ENCODE measurements at places on chromosomes 1 and 21.

- no peak for DNase-seq
Observed at GRCh38 chr1:192866241-192866868, 57.5 kb downstream of the RGS2 start.

GRCh38 chr1:79322511-79323027 lies 316.0 kb upstream of the ADGRL4 start:
- no peak for DNase-seq

GRCh38 chr1:205495237-205495823 lies 9.1 kb upstream of the CDK18 start:
- no peak for DNase-seq

DNA sequence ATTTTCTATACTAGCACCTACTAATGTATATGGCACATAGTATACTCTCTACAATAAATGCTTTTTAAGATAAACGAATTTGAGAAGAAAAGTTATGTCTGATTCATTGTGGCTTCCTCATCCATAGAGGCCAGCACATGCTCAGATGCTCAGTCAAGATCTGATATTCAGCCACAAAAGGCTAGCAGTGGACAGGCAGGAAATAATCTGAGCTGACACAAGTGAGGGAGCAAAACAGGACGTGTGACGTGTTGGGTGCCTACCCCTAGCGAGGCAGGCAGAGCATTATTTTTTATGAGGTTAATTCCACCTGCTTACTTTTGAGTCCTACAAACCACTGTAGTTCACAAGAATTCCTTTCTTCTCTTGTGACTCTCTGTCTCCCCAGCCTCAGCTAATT lies 550.9 kb downstream of the SMYD3 start:
- DNase-seq = no peak

- DNase-seq = no peak
Observed at GRCh38 chr21:41011951-41012366, 156.0 kb upstream of the BACE2 start.

- DNase-seq = no peak
Observed at GRCh38 chr1:29331309-29331708, 95.0 kb downstream of the PTPRU start.

- no peak for DNase-seq
Observed at GRCh38 chr1:169724168-169724567, 9.7 kb downstream of the SELE start.

GRCh38 chr1:24762133-24762676 lies 17.0 kb downstream of the CLIC4 start:
- no peak for DNase-seq

GRCh38 chr21:36347278-36347961 lies 27.4 kb downstream of the MORC3 start:
- DNase-seq = no peak

DNA sequence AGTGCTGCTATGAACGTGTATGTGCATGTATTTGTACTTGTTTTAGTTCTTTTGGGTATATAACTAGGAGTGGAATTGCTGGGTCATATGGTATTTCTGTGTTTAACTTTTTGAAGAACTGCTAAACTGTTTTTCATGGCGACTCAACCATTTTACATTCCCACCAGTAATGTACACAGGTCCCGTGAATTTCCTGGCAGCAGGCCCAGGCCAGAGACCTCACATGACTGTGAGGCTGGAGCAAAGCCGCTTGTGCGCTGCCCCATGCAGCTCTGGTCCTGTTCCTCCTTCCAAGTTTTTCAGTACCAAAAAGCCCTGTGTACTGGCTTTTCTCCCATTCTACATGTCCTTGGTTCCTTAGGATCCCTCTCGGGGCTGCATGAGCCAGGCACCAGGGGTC lies 29.6 kb downstream of the ACOT11 start:
- DNase-seq = no peak

- DNase-seq = no peak
Observed at GRCh38 chr1:172254521-172255222, 165.8 kb upstream of the C1orf105 start.

GRCh38 chr1:228344631-228345072 lies 62.0 kb downstream of the TRIM11 start:
- DNase-seq = no peak

DNA sequence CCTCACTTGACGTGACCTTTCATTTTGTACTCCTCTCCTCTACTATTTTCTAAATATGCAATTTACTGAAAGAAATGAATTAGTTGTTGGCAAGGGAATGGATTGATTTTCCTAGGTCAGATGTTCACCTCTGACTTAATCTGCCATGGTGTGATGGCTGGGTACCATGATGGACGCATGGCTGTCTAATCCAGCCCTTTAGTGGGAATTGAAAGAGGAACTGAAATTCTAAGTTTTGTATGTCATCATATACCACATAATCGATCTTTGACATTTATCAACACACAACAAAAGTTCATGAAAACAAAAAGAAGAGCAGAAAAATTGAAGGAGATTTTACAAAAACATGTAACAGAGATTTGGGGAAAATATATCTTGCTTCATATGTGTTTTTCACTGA lies 331.3 kb upstream of the SNX7 start:
- no peak for DNase-seq

DNA sequence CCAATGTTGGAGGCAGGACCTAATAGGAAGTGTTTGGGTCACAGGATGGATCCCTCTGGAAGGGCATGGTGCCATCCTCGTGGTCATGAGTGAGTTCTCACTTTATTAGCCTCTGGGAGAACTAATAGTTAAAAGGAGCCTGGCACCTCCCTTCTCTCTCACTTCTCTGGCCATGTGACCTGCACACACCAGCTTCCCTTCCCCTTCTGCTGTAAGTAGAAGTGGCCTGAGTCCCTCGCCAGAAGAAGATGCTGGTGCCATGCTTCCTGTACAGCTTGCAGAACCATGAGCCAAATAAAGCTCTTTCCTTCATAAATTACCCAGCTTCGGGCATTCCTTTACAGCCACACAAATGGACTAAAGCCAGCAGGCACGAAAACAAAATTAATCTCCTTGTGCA lies 23.6 kb downstream of the ACOT7 start:
- no peak for DNase-seq

DNA sequence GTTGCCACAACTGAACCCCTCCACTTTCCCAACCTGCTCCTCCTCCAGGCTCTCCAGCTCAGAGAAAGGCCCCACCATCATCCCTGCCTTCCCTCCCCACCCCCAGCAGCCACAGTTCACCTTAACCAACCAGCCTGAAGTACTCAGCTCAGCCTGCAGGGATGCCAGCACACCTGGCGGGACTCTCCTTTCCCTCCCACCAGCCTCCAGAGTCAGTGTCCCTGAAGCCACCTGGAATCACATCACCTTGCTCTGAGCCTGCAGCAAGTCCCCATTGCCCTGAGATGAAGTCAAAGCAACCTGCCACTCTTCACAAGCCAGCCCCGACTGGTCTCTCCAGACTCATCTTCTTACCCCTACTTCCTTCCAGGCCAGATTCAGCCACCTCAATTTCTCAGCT lies 26.2 kb upstream of the ZC3H12A start:
- no peak for DNase-seq

DNA sequence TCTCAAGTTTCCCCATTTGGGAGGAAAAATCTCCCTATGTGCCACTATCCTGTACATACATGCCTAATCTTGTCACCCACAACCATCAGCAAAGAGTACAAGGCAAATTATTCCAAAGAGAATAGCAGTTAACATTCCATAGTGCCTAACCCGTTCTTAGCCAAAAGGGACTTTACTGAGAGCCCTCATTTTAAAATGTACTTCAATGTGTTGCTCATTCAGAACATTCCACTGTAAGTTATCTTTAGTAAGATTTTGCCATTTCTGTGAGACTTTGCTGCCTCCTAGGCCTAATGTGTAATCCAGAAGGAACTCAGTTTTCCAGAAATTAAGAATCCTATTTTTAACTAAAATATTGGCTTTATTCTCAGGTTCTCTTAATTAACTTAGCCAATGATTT lies 11.3 kb upstream of the MRPL55 start:
- DNase-seq = no peak

- DNase-seq = no peak
Observed at GRCh38 chr21:43697758-43698643, 20.9 kb upstream of the PDXK start.

- DNase-seq = no peak
Observed at GRCh38 chr1:197696372-197696771, 78.9 kb downstream of the DENND1B start.

GRCh38 chr1:117365350-117366176 lies 1.7 kb upstream of the MAN1A2 start:
- DNase-seq = peak; percentile 27

- no peak for DNase-seq
Observed at GRCh38 chr1:106080608-106081325, 975.7 kb upstream of the PRMT6 start.

All from putamen (tissue), 1 donor.